ENCODE measurements at places on chromosomes 6 and 20. TPM values are rescaled to one million over a fixed set of nuclear protein-coding genes. Genes with fewer than 3 reads are reported as not detected.

Gene CALHM5
- 0.06 TPM for total RNA-seq

Gene NT5E
- total RNA-seq, result 21.7 TPM

Gene PHF20
- total RNA-seq, result 38.0 TPM

Gene SYCP2
- 0.29 TPM for total RNA-seq

Gene CLDN20
- total RNA-seq, result not detected

Gene TFAP2D
- total RNA-seq, result not detected

Gene NFATC2
- 7.7 TPM for total RNA-seq

Gene LKAAEAR1
- total RNA-seq, result 0.84 TPM

Gene TREML2
- total RNA-seq, result not detected

Gene DSP
- total RNA-seq, result 40.4 TPM

Gene SEC63
- 20.0 TPM for total RNA-seq

Gene BAK1
- 42.9 TPM for total RNA-seq

Gene SAMHD1
- 10.5 TPM for total RNA-seq

Gene PLN
- not detected for total RNA-seq

Gene ISM1
- total RNA-seq, result 0.18 TPM

Gene OR14J1
- not detected for total RNA-seq

Gene HLA-DOB
- total RNA-seq, result 0.21 TPM

Gene GABRR2
- total RNA-seq, result not detected

Gene PABPC1L
- 13.1 TPM for total RNA-seq

Gene CENPW
- total RNA-seq, result 37.7 TPM

Gene DPPA5
- not detected for total RNA-seq

Gene POPDC3
- 21.5 TPM for total RNA-seq

Gene ARID1B
- total RNA-seq, result 15.1 TPM

Gene FOXQ1
- 5.8 TPM for total RNA-seq

Gene TP53TG5
- total RNA-seq, result not detected

Gene AK9
- total RNA-seq, result 1.3 TPM

Gene ADGB
- not detected for total RNA-seq

Gene LST1
- not detected for total RNA-seq

Gene LRRN4
- total RNA-seq, result not detected

Gene NMBR
- not detected for total RNA-seq

Gene EZR
- 456 TPM for total RNA-seq

Gene BANF2
- not detected for total RNA-seq

Gene LBP
- total RNA-seq, result 1.1 TPM

Gene NEURL2
- total RNA-seq, result 0.97 TPM

Gene BCKDHB
- total RNA-seq, result 6.5 TPM

Gene MYL9
- total RNA-seq, result 26.4 TPM

Gene SIRPB2
- total RNA-seq, result not detected

Gene EYS
- 0.06 TPM for total RNA-seq

Gene TFAP2C
- 14.6 TPM for total RNA-seq

Gene PDYN
- not detected for total RNA-seq

Gene ZNF165
- total RNA-seq, result 0.80 TPM

Gene CAGE1
- 0.04 TPM for total RNA-seq

Gene GNMT
- 0.08 TPM for total RNA-seq

Gene RSPO3
- total RNA-seq, result 81.4 TPM

Gene OTOR
- not detected for total RNA-seq

Gene HM13
- 251 TPM for total RNA-seq

Gene FAM83C
- 0.09 TPM for total RNA-seq

Gene PRL
- total RNA-seq, result not detected

Gene ASF1A
- 7.5 TPM for total RNA-seq

All from A549 treated with dexamethasone at 1 μM for 4 hours (cell line).